ENCODE measurements at places on chromosomes 6 and 20.

- DNase-seq: no peak
Measured at GRCh38 chr6:29564875-29565274, 5.3 kb upstream of the UBD start.

DNA sequence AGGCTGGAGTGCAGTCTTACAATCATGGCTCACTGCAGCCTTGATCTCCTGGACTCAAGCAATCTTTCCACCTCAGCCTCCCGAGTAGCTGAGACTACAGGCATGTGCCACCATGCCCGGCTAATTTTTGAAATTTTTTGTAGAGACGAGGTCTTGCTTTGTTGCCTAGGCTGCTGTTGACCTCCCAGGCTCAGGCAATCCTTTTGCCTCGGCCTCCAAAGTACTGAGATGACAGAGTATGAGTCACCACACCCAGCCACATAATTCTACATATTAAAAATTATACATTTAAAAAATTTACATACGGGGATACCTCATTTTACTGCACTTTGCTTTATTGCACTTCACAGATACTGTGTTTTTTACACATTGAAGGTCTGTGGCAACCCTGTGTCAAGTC, 115.1 kb downstream of the MAN1A1 start:
- DNase-seq: no peak

- no peak for DNase-seq
Measured at GRCh38 chr6:149363154-149363553, 36.9 kb upstream of the SUMO4 start.

- DNase-seq: no peak
Measured at GRCh38 chr20:61596687-61597330, 344.7 kb downstream of the CDH4 start.

GRCh38 chr20:10423735-10424134, 10.3 kb downstream of the MKKS start:
- DNase-seq: no peak

DNA sequence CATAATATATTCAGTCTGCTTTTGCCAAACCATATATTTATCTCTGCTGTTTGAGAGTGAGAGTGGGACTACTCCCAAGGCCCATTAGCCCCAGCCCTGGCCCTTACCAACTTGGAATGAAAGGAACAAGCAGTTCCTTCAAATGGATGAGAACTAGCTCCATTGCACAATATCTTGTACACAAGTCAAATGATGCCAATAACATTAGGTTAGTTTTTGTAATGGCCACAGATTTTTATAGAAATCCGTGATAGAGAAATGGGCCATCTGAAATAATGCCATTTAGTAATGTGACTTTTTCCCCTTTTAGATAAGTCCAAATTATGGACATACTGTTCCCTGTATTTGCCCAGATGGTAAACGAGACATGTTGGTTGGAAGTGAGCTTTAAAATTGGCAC, 117.0 kb downstream of the MAP3K7 start:
- DNase-seq: no peak
